ENCODE measurements at places on chromosomes 2 and 18.

GRCh38 chr2:240000671-240001070, 24.5 kb downstream of the NDUFA10 start:
- DNase-seq: no peak

DNA sequence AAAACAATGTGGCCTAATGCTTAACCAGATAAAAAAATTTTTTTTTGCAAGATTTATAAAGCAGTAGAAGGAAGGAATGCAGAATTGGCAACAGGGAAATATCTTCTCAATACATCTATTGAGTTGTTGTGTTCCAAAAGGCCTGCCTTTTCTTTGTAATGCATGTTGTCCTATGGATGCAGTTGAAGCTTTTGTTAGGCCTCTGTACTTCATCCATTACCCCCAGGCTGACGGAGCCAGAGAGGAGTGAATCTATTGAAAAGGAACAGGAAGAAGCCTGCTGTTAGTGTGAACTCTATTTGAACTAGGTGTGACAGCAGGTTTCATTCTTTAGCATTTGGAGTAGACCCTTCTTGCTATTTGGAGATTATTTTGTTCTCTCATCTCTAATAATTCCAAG, 56.5 kb downstream of the MTX2 start:
- no peak for DNase-seq

GRCh38 chr2:64212346-64212745, 68.1 kb upstream of the PELI1 start:
- DNase-seq: no peak

DNA sequence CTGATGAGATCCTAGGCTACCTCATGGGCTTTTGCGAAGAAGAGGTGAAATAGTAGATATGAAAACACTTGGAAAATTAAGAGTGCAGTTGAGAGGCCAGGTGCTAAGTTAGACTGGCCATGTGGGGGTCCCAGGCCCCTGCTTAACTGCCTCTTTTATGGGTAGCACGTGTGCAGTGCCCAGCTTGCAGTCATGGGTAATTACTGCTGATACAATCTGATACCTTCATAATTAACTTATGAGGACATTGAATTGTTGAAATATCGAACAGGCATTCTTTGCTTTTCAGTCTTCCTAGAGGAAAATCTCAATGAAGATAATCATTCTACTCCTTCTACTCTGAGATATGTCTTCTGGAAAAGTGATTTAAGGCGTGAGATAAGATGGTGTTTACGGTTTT, 11.6 kb downstream of the TRAF3IP1 start:
- no peak for DNase-seq

DNA sequence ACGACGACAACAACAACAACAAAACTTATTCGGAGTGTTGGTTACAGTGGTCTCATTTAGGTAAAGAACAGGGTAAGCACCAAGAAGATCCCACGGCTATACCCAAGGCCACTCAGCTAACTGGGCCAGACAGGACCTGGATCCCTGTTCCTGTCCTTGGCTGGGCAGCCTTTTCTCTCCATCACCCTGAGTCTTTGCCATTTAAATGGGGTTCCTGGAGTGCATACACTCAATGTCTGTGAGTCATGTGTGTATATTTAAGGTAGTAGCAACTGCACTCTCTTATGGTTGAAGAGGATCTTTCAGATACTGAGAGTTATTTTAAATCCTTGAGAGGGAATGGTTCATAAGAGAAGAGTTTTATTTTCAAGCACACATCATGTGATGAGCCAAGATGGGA, 35.3 kb downstream of the ADCYAP1 start:
- DNase-seq: no peak

DNA sequence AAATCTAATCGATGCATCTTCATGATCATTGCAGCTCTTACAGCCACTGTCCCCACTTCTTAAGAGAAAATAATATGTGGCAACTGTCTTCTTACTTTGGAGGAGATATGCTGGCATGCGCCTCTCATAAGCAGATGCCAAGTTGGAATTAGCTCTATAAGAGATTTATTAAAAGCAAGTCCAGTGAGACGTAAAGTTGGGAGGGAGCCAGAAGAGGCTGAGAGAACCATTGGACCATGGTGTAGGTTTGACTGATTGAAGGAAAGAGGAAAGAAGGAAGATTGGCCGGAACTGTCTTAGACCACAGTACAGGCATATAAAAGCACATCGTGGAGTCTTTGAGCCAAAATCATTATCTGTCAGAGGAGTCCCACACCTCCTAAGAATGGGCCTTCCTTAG, 265.7 kb upstream of the ZC3H15 start:
- DNase-seq: no peak

DNA sequence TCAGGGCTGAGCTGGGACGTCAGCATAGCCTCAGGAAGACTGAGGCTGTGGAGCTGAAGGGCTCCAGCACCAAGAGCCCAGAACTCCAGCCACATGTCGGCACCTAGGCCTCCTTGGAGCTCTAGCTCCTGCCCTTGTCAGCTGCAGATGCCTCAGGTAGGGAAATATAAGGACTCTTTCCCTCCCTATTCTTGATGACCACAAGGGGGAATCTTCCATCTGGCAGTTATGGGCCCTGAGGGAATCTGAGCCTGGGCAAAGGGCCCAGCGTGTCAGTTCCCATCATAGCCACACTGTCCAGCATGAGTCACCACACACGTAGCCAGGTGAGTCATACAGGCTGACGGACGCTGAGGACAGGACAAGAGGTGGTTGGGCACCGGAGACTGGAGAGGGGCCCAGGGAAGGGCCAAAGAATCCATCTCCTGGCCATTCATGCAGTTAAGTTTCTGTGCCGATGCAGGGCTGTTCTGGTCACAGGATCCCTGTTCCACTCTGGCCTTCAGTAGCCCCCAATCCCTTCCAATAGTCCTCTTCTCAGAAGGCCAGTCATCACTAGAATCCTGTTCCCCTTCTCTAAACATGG, 1.8 kb downstream of the MPV17 start:
- no peak for DNase-seq

GRCh38 chr18:23884681-23885375, 129.7 kb upstream of the TTC39C start:
- DNase-seq: no peak

GRCh38 chr2:85706599-85707296, 12.6 kb downstream of the GNLY start:
- no peak for DNase-seq

DNA sequence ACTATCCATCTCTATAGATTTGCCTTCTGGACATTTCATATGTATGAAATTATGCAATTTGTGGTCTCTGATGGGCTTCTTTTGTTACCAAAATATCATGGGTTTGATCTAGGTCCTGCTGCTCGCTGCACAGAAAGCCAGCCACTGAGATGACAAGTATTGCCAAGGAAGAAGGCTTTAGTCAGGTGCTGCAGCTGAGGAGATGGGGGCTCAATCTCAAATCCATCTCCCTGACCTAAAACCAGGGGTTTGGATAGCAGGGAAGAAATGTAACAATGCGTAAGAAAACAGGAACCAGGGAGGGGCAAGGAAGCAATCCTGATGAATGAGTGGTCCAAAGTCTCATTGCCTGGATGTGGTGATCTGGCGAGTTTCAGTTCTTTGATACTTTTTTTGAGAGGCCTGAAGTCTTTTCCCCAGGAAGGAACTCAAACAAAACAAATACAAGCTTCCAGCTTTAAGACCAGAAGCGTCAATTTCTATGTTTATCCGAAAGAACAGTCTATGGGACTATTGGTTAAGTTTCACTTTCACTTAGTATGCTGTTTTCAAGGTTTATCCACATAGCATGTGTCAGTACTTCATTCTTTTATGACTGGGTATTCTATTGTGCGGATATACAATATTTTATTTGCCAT, 3.4 kb upstream of the CKAP2L start:
- DNase-seq: no peak

GRCh38 chr2:178761759-178762371, 45.4 kb downstream of the TTN start:
- DNase-seq: no peak

DNA sequence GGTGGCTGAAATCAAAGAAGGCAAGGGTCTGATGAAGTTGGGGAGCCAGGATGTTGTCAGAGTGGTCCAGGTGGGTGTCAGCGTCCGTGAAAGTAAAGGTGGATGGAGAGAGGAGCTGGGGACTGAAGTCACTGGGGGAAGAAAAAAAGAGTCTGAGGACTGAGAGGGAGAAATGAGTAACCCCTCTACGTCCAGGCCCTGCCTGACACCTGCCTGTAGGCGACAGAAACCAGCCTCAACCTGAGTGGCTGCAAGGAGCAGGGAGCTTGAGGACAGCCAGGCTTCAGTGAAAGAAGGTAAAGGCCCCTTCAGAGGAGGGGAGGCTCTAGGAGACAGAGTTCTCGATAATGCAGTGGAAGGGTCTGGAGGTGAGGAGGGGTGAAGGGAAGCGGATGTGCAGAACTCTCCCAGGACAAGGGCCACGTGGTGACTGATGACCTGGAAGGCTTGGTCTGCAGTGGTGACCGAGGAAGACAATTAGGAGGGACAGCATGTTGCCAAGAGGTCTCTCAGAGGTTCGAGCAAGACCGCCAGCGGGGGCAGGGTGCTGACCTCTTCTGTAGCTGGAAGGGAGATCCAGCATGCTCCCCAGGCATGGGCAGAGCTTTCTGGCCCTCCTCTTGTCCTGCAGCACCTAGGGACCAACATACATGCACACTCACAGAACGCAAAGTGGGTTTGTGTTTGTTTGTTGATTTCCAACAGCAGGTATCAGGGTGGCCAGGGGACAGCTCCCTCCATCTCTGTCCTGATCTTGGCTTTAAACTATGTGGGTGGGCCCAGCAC, 86.6 kb upstream of the TMEM247 start:
- no peak for DNase-seq

GRCh38 chr2:239736358-239737143, 288.6 kb downstream of the NDUFA10 start:
- DNase-seq: no peak

DNA sequence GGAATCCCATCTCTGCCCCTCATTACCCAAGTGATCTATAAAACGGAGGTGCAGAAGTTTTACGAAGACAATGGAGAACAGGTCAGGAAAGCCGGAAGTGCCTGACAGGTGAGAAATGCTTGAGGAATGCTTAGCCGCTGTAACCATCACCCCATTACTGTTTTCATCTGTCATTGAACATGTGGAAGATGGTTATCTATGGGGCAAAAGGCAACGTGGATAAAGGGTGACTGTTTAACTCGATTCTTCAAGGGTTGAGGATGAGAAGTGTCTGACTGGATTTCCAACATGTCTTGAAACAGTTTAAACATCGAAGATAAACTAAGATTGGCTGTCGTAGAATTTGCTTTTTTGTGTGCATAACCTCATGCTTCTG, 17.3 kb downstream of the HK2 start:
- no peak for DNase-seq

DNA sequence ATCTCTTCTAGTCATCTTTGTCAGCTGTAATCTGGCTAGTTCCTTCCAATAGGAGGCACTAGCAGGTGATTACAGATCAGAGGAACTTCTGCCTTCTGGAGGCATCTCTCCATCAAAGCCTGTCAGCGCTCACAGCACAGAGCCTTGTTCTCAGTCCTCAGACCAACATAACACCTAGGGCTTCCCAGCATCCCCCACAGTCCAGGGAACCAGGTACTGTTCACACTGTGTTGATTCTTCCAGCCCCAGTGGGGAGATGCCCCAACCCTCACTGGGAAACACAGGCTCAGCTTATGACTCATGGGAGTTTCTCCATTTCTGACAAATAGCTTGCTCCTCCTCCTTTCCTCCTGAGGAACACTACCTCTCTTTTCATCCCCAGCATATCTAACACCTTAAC, 601.7 kb downstream of the CBLN2 start:
- DNase-seq: no peak

DNA sequence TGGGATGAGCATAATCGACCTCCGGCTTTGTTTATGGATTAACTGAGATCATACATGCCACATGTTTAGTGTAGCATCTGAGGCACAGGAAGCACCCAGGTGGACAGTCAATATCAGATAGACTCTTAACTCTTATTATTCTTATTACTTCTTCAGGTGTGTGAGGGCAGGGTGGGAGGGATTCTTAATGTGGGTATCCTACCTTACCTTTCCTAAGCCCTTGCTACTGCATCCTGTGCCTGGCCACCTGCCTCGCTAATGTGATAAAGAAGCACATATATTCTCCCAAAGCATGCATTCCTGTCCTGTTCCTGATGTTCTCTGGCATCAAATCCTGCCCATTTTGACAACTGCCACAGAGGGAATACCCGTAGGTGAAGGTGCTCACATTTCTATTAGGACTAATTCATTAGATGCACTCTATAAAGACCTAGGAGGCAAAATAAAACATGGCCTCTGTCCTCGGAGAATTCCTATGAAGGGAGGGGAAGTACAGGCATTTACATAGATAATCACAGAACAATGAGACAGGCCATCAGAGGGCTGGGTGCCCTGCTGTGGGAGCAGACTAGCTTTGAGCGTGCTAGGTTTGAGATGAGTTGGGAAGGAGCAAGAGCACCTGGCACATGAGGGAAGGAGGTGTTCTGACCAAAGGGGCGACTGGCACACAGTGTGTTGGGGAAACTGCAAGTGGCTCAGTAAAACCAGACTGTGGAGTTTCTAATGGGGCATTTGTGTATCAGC, 19.5 kb upstream of the CELF4 start:
- no peak for DNase-seq

DNA sequence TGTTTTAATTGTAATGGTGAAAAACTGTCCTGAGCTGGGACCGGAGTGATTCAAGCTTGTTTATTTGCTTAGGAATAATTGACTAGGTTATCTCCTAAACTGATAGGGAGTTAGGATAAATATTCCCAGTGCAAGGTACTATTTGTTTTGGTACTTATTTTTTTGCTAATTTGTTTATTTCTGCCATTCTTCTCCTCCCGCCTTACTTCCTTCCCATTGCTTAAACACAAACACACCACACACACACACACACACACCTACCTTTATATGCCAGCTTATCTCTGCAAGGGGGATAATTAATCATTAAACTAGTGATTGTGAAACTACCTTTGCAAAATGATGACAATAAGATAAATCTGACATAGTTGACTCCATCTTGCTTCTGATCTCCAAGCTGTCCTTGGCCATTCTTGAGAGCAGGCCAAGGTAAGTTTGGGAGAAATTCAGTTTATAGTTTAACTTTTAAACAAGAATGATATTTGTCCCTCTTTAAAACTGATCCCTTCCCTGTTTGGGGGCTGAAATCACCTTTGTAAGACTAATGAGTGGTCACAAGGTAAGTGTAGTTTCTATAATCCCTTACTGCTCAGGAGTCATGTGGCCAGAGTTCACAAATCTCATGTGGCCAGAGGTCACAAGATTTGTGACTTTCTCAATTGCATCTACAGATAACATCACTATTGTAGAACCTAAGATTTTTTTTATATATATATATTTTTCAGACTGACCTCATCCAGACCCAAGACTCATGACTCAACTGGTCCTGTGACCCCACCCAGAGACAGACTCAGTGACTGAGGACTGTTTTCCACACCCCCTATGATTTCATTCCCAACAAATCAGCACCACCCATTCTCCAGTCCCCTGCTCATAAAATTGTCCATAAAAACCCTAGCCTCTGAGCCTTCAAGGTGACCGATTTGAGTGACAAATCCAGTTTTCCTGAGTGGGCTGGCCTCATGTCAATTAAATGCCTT, 83.1 kb upstream of the LRRTM4 start:
- DNase-seq: no peak

DNA sequence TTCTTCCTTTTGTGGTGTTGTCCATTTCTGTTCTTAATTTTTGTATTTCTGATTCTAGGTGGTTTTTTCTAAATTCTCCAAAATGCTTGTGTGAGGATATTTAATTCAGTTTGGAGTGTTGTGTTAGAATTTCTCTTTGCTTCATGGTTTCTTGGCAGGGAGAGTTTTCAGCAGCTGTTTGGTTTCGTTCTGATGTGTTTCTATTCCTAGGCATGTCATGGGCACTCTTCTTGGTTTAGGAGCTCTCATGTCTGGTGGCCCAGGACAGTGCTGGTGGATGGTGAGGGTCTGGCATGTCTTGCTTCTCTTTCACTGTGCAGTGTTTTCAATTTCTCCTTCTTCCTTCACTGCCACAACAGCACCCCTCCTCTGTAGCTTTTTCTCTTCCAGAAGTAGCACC, 52.9 kb downstream of the OSBPL6 start:
- DNase-seq: no peak
